ENCODE measurements at places on chromosomes 7 and 10. TPM values are rescaled to one million over a fixed set of nuclear protein-coding genes. Genes with fewer than 3 reads are reported as not detected.

TRPV5 gene
- total RNA-seq, result 2.1 TPM

ELN gene
- total RNA-seq, result 35.2 TPM

FGL2 gene
- 2.0 TPM for total RNA-seq

- no peak for DNase-seq
Measured at GRCh38 chr7:122546496-122546895, 152.4 kb downstream of the RNF133 start.

DNA sequence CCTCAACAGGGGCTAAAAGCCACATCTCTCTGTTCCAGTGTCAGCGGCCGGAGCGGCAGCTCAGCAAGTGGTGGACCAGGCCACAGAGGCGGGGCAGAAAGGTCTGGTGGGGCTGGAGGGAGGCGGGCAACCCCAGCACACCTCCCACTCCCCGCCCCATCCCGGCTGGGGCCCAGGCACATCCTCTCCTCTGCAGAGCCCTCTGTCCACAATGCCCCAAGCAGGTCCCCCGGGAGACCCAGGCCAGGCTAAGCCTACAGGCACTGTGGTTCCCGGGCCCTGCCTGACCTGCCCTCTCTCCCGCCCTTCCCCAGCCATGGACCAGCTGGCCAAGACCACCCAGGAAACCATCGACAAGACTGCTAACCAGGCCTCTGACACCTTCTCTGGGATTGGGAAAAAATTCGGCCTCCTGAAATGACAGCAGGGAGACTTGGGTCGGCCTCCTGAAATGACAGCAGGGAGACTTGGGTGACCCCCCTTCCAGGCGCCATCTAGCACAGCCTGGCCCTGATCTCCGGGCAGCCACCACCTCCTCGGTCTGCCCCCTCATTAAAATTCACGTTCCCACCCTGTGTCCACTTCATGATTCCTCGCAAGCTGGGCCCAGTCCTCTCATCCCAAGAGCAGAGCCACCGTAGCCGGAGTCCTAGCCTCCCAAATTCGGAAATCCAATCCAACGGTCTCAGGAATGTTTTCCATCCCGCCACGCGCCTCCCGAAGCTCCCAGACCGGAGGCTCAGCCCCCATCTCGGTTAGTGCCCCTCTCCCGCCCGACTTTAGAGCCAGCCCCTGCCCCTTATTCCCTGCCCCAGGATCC lies 2.1 kb downstream of the ADIRF start:
- peak; percentile 80 for DNase-seq

DNA sequence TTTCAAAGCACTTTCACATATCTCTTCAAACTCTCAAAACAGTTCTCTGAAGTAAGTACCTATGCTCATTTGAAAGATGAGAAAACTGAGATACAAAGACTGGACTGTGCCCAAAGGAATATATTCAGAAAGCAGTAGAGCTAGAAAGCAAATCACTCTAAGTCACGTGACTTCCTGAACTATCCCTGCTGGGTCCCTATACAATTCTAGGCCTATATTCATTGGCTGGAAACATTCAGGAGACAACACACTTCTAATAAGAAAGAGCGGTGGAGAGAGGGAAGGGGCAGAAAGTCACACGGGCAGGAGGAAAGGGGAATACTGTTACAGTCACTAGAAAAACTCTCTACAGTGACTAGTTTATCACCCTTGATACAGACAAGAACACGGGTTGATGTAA lies 140.0 kb downstream of the CHCHD3 start:
- DNase-seq, result no peak

DNA sequence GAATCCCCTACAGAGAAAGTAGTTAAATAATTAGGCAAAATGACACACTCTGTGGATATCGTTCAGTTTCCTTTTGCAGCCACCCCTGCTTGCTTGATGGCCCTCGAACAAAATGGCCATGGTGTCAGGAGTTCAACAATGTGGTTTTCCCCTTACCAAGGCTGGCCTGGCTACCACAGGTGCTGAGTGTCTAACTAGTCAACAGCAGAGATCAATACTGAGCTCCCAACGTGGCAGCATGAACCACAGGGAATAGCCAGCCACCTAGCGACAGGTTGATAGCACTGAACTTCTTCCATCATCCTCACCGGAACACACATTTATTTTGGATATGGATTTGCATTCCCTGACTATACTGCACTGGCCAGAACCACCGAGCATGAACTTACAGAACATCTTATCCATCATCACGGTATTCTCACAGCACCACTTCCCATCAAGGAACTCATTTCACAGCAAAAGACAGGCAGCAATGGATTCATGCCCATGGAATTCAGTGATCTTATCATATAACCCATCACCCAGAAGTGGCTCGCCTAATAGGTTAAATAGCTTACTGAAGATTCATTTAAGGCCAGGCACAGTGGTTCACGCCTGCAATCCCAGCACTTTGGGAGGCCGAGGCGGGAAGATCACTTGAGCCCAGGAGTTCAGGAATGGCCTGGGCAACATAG lies 6.3 kb downstream of the C10orf67 start:
- DNase-seq, result no peak
